ENCODE measurements at places on chromosomes 7 and 10.

DNA sequence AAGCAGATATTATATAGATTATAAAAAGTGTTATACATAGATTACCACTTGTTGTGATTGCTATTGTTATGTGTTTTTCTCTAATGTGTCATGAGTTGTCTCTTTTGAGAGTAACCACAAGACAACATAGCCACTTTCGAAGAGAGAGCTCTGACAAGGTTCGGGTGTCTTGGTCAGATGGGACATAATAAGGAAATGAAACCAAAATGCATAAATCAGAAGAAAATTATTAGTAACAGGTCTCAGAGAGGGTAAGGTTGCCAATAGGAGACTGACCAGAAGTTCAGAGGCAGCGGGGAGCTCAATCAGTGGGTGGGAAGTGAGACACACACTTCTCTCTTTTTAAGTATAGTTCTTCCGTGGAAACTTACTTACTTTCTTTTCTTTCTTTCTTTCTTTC, 639.2 kb upstream of the POT1 start:
- DNase-seq: no peak

DNA sequence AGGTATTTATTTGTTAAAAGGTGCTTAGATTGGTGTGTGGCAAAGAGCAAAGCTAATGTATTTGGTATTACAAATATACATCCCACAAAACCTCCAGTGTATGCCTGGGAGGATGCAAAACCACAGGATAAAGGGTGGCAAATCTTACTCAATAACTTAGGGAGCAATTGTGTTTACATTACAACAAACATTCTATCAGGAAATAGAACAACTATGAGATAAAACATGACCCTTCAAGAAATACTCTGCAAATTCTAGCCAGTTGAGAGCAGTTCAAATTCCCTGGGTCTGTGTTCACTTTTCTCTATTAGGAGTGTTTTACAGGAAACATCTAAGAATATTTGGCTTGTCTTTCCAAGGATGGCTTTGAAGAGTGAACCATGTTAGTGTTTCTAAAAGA, 64.9 kb downstream of the CUL1 start:
- DNase-seq: peak; percentile 80

GRCh38 chr7:86980223-86980622, 79.2 kb downstream of the ELAPOR2 start:
- no peak for DNase-seq

GRCh38 chr10:92103376-92104090, 180.0 kb downstream of the BTAF1 start:
- DNase-seq: no peak

GRCh38 chr7:68107261-68107660, 1110.6 kb downstream of the TYW1 start:
- DNase-seq: no peak

GRCh38 chr10:1100143-1100542, 44.0 kb downstream of the WDR37 start:
- DNase-seq: no peak

DNA sequence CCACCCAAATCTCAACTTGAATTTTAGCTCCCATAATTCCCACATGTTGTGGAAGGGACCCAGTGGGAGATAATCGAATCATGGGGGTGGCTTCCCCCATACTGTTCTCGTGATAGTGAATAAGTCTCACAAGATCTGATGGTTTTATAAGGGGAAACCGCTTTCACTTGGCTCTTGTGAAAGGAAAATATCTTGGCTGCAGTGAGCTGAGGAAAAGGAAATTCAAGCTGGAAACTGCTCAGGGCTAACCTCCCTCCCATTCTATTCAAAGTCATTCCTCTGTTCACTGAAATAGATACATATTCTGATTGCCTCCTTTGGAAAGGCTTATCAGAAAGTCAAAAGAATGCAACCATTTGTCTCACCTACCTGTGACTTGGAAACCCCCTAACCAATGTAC, 15.8 kb downstream of the CYCS start:
- no peak for DNase-seq

DNA sequence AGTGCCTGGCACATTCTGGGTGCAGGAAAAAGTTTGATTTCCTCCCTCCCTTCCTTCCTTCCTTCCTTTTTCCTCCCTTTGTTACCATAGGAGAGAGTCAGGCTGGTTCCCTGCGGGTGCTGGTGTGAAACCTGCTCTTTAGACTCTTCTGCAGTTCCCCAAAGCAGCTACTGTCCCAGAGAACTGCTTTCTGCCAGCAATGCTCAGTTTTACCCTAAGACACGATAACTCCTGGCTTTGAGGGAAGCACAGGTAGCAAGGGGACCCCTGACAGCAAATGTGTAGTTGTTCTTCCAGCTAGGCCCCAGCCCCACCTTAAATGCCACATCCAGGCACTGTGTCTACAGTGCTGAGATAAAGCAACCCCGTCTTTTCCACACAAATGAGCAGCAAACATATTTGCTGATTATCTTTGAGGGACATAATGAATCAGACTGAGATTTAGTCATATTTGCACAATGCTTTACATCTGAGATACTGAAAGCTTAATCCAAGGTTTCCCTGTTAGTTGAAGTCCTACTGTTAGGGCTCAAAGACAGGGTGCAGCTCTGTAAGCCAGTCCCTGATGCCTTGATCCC, 55.5 kb downstream of the MET start:
- peak; percentile 68 for DNase-seq

DNA sequence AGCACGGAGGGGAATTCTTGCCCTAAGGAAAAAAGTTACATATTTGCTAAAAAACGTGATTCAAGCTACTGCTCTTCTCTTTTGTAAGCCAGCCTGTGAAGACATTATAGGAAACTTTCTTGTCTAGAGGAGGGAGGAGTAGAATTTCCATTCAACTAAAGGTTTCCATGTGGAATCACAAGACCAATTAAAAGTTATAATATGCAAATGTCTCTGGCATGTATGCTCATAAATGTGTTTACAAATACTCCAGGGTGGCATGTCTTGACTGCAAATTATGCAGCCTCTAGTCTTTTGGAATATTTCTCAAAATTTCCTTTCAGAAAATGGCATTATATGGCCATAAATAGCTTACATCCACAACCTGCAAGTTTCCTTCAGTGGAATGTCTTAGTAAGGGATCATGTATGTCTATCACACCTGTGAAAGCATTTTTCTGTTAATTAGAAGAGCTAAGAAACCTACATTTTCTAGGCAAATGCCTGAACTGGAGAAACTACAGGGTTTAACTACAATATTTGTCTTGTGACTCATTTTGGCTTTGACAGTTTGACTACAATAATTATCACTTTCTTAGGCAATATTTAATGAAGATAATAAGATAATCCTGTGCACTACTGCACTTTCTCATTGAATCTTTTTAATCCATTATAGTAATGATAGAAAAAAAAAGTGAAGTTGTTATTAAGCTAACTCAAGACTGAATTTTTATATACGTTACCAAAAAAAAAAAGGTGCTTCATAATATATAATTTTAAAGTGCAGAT, 111.1 kb upstream of the C10orf90 start:
- no peak for DNase-seq

DNA sequence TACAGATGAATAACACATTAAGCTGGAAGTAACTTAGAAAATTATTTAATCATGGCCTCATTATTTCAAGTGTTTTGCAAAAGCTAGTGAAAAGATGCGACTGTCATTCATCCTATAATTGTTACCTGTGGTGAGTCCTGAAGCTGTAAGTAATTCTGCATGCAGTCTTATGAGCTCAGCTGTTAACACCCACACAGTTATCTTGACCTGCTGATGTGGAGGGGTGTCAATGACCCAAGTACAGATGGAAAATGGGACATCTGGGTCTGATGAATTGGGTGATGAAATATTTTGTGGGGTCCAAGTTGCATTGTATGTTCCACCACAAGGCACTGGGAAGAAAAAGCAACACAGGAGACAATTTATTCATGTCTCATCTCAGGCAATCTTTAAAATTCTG, 68.9 kb downstream of the OR13A1 start:
- DNase-seq: no peak

GRCh38 chr10:21122907-21123306, 225.8 kb upstream of the NEBL start:
- no peak for DNase-seq

DNA sequence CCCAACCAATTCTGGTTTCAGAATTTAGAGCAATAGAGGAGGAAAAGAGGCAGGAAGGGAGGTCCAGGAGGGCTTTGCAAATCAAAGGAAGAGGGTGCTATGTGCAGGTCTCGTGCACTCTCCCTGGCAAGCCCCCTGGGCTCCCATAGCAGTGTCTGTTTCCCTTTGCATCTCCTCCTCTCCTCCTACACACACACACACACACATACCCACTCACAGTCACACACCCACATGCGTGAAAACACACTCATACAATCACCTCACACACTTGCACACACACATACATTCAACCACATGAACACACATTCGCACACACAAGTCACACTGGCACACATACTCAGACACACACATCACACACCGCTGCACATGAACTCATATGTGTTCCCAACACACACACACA, 105.3 kb downstream of the OAT start:
- DNase-seq: no peak

DNA sequence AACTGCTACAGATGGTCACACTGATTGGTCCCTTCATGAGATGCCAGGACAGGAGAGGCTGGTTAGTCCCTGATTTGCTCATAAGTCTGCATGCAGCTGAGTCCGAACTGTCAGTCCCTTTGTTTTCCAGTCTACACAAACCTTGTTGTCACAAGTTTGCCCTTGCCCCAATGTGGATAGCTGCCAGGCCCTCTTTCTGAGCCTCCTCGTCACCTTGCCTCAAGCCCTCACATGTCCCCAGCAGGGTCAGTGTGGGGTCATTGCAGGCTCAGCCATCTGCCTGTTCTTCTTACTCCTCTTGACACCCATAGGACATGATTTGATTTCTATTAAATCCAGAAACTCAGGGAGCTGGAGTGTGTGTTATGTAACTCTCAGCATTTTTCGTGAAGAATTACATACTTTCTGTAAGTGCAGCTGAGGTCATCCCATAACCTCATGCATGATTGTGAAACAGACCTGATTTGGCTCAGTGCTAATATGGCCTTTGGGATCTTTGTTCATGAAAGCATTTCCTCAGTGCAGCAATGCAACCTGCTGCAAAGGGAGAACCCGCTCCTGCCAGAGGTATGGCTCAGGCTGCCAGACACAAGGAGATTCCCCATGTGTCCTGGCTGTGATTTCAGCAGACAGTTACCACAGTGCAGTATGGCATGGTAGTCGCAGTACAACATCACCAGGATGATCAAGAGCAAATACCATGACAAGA, 70.0 kb upstream of the ZMIZ2 start:
- peak; percentile 95 for DNase-seq

GRCh38 chr10:33139181-33139646, 181.2 kb upstream of the ITGB1 start:
- DNase-seq: no peak

GRCh38 chr10:974038-974784, 14.0 kb upstream of the GTPBP4 start:
- DNase-seq: no peak

DNA sequence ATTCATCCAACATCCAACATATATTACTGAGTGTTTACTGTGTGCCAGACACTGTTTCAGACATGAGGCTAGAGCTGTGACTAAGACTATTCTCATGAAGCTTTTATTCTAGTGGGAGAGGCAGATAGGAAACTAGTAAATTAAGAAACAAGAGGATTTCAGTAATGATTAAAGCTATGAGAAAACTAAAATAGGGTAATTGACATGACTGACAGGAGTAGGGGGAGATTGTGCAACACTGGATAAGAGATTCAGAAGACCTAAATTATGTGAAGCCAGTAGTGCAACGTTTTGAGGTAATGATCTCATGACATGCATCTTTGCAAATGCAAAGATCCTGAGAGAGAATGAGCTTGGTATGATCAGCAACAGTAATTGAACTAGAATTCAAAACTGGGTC, 48.6 kb upstream of the MKLN1 start:
- peak; percentile 17 for DNase-seq

DNA sequence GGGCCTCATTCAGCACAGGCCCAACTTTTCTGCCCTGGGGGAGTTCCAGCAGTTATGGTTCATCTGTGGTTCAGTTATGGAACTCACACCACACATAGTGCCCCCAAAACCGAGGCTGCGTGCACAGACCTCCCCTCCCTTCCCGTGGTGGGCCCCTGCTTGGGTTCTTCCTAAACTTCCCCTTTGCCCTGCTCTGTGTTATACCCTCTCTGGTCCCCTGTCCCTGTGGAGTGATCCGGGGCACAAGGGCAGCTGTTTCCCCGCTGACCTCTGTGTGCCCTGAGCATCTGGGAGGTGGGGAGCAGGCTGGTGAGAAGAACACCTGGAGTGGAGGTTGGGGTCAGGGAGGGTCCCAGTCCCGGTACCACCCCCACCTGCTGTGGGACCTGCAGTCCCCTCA, 39.4 kb downstream of the HTRA1 start:
- DNase-seq: no peak

- no peak for DNase-seq
Observed at GRCh38 chr10:44010873-44011602, 362.4 kb upstream of the ZNF32 start.

- DNase-seq: peak; percentile 30
Observed at GRCh38 chr7:37832194-37832593, 16.2 kb upstream of the NME8 start.

DNA sequence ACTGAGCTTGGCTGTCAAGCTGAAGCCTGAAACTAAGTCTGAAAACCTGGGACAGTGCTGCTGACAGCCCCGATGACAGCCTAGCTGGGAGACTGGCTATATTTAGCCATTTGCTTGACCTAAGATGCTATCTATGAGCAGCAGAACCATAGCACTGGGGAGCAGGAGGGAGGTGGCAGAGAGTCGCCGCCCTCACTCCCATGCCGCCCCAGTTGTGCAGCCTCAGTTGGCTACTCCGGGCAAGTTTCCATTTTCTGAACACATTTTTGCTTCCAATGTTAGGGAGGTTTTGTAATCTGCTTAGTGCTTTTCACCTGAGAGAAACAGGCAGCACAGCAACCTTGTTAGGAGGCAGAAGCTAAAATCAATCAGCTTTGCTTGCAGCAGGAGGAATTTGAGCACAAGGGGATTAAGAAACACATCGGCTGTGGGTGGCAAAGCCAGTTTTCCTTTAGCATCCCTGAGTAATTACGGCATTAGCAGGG, 20.4 kb upstream of the C10orf71 start:
- DNase-seq: no peak

DNA sequence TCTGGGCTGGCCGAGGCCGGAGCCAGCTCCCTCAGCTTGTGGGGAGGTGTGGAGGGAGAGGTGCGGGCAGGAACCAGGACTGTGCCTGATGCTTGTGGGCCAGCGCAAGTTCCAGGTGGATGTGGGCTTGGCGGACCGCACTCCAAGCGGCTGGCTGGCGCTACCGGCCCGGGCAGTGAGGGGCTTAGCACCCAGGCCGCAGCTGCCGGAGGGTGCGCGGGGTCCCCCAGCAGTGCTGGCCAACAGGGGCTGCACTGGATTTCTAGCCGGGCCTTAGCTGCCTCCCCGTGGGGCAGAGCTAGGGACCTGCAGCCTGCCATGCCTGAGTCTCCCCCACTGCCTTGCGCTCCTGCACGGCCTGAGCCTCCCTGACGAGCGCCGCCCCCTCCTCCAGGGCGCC, 242.8 kb downstream of the CCSER2 start:
- DNase-seq: no peak

DNA sequence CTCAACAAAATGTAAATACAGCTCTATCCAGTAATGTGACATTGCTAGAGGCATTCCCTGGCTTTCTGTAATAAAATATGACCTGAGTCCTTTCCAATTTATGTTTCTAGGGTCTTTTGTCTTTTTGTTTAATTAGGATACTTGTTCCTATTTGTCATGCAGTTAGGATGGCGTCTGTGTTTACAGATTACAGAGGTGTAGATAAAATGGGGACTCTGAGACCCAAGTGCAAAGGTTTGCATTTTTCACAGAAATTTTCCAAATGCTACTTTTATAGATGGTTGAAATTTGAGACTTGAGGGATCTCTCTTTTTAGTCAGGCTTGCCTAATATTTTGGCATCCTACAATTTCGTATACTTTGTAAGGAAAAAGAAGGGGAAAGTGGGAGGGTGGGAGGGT, 332.4 kb downstream of the PTEN start:
- DNase-seq: no peak

All from amniotic epithelial cell (primary cell).